ENCODE measurements at places on chromosomes 1 and 21.

DNA sequence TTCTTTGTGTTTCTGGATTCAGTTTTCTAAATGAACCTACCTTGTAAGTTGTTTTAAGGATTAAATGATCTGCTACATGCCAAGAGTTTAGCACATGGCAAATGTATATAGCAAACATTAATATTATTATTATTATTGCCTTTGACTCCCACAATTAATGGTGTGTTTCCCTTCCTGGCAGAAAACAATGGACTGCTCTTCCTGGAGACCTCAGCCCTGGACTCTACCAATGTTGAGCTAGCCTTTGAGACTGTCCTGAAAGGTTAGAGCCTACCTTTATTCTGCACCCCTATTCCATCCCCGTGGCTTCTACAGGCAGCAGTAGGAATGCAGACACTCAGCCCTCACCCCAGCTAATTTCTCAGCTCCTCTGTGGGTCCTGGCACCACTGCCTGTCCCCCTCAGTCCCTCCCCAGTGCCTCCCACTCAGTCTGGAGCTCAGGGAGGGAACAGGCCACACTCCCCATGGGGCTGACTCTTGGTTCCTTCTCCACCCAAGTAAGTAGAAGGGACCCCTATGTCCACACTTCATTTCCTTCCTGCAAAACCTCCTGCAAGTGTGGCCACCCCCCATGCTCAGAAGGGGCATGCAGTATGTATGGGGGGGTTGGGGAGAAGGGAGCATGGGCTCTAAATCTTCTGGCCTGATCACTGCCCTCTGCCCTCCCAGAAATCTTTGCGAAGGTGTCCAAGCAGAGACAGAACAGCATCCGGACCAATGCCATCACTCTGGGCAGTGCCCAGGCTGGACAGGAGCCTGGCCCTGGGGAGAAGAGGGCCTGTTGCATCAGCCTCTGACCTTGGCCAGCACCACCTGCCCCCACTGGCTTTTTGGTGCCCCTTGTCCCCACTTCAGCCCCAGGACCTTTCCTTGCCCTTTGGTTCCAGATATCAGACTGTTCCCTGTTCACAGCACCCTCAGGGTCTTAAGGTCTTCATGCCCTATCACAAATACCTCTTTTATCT lies 8.8 kb downstream of the RAB25 start:
- DNase-seq: no peak

GRCh38 chr1:230626232-230626631 lies 16.0 kb upstream of the COG2 start:
- DNase-seq: no peak

GRCh38 chr1:56433056-56433577 lies 146.2 kb downstream of the PLPP3 start:
- no peak for DNase-seq

- no peak for DNase-seq
Measured at GRCh38 chr1:156382561-156382960, 13.6 kb downstream of the RHBG start.

DNA sequence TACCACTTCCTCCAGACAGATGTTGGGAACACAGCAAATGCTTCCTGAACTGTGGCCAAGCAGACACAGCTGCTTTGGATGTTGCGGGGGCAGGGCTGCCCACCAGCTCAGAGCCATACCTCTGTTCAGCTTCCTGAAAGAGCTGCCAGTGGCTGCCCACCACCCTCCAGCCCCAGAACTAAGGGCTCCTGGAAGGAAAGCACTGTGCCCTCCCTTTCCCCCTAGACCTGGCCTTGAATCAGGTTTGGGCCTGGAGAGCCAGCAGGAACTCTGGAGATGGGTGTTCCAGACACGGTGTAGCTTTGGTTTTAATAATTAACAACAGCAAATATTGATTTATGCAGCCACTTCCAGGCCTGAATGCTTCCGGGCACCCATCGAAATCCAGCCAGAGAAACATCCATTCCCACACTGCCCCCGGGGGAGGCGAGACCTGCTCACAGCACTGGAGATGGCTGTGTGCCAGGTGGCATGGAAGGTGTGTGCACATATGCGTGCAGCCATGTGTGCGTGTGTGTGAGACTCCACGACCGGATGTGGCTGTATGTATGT lies 45.7 kb downstream of the RAP1GAP start:
- DNase-seq: no peak

DNA sequence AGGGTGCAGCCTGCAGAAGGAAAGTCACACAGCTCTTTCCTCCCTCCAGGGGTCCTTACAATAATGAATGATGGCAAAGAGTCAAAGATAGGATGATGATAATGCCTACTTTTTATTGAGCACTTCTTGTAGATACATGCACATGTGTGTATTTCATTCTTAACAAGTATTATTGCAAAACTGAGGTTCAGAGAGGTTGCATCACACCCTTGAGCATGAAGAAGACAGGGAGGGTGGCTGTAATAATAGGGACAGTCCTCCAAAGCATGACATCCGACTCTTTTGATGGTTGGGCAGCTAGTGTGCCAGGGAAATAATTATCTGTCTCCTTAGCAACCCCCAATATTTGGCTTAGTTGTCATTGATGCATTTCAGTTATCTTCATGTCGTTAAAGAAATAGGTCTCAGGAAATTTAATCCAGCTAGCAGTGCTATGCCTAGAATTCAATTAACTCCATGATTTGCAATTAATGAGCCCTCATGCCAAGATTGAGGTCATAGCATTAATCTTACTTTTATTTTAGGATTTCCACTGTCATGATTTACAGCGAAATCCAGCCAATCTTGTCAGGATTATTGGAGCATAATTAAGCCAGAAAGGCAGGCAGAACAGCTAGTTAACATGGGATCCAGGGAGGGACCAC lies 35.0 kb downstream of the DNAJC6 start:
- no peak for DNase-seq

GRCh38 chr21:45792682-45793383 lies 149.3 kb downstream of the PCBP3 start:
- no peak for DNase-seq

- peak; percentile 55 for DNase-seq
Measured at GRCh38 chr1:48109390-48110013, 112.3 kb upstream of the TRABD2B start.

Measured in endothelial cell (in vitro differentiated cells).